Lower leg skin (tissue), 4 donors: ENCODE measurements at places on chromosomes 6 and 20. TPM values are rescaled to one million over a fixed set of nuclear protein-coding genes. Genes with fewer than 3 reads are reported as not detected.

GRCh38 chr20:62485701-62486089 is 9.9 kb upstream of the GATA5 start:
- DNase-seq: no peak

DNA sequence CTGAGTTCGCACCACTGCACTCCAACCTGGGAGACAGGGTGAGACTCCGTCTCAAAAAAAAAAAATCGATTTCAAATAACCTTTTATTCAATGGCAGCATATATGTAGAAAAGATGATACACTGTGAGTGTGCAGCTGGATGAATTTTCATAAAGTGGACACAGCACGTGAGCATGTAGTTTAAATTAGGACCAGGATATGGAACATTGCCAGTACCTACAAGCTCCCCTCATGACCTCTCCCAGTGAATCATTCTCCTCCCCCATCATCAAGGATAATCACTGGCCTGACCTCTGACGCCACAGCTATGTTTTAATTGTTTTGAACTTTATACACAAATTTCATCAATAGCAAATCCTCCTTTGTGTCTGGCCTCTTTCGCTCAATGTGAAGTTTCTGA is 53.8 kb upstream of the HDAC2 start:
- no peak for DNase-seq

The SLC22A3 gene
- total RNA-seq: 15.7 TPM

The PNLDC1 gene
- total RNA-seq: 2.5 TPM

GRCh38 chr20:31691646-31692275 is 30.9 kb downstream of the BCL2L1 start:
- no peak for DNase-seq

The HLA-DRB5 gene
- total RNA-seq: 1.4 TPM

The ME1 gene
- 24.3 TPM for total RNA-seq

DNA sequence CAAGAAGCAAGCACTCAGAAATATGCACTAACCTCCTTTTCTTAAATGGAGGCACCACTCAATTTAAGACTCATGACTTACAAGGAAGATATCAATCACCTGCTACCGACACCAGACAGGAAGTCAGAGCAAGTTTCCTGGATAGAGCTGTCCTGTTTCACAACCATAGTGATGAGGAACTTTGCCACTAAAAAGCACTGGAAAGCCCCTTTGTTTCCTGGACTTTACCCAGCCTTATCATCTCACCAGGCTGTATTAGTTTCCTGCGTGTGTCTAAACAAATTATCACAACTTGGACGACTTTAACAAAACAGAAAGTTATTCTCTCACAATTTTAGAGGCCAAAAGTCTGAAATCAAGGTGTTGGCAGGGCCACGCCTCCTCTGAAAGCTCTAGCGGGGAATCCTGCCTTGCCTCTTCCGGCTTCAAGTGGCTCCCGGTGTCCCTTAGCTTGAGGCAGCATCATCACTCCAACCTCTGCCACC is 253.8 kb upstream of the STXBP5 start:
- no peak for DNase-seq

- DNase-seq: no peak
Observed at GRCh38 chr20:51077686-51078060, 54.8 kb upstream of the KCNG1 start.

- no peak for DNase-seq
Observed at GRCh38 chr6:1388630-1389368, 577 bp upstream of the FOXF2 start.

DNA sequence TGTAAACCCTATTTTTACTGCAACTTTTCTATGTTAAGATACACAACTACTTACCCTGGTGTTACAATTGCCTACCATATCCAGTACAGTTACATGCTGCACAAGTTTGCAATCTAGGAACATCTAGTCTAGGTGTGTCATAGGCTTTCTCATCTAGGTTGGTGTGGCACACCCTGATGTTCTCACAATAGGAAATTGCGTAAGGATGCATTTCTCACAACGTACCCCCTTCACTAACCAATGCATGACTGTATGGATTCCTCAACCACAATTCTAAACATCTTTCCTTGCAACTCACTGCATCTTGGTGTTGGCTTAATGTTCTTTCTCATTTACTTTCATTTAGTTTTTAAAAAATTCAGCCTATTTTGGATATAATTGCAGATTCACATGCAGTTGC is 31.6 kb downstream of the GJA10 start:
- no peak for DNase-seq

- no peak for DNase-seq
Observed at GRCh38 chr6:44054721-44055559, 72.3 kb downstream of the MRPL14 start.

DNA sequence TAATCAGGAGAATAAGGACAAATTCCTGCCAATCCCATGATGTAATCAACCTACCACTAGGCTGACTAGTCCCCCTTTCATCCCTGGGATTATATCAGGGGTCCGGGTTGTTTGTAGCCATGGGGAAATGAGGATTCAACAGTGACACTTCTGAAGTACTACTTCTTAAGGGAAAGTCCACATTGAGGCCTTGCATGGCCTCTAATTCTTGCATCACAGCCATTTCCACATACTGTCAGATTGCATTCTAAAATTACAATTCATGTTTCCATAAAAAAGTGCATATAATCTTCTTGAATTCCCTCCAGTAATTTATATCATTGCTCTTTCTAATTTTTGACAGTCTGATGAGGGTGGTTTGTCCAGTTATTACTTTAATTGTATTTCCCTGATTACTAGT is 184.2 kb downstream of the PHF3 start:
- no peak for DNase-seq

DNA sequence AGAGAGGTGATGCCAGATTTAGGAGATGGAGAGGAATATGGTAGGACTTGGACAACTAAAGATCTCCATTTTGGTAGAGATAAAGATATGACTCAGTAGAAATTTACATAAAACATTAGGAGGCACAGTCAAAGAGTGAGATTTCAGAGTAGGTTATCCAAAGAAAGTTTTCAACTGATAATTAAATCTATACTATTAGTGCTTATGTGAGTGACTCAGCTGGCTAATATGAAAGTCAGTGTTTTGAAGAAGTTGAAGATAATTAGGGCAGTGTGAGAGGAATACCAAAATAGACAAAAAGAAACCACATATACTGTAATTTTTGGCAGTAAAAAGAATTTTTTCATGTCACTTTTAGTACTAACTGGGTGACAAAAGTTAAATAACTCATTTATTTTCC is 712.8 kb upstream of the HS3ST5 start:
- no peak for DNase-seq
